Ascending aorta (tissue), 2 donors: ENCODE measurements at places on chromosomes 7 and 10.

DNA sequence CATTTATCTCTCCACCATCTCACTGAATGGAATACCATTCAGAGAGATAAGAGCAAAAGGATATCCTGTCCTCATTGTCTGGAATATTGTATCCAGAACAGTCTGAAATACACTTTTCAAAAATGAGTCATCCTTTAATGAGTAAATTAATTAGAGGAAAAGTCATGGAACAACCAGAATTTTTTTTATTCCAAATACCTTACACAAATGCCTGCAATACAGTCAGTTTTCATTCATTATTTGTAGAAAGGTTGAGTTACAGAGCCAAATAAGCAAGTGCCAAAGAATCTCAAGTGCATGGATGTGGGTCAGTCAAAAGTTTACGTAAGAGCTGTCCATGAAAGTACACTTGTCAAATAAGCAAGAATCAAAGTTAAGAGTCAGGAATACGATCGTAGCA is 482.6 kb downstream of the IPMK start:
- no peak overlapping the region for H3K4me3 ChIP-seq
- no peaks in the 10 kb centered on the region for H3K27me3 ChIP-seq
- H3K36me3 ChIP-seq = no peaks in the 10 kb centered on the region
- H3K27ac ChIP-seq = no peak overlapping the region
- no peak for DNase-seq
- H3K4me1 ChIP-seq = no peaks in the 10 kb centered on the region

GRCh38 chr10:11907914-11908313 is 84.8 kb downstream of the PROSER2 start:
- no peaks in the 10 kb centered on the region for H3K27me3 ChIP-seq
- H3K36me3 ChIP-seq = no peaks in the 10 kb centered on the region
- H3K27ac ChIP-seq = no peak overlapping the region
- no peak overlapping the region for H3K4me3 ChIP-seq

DNA sequence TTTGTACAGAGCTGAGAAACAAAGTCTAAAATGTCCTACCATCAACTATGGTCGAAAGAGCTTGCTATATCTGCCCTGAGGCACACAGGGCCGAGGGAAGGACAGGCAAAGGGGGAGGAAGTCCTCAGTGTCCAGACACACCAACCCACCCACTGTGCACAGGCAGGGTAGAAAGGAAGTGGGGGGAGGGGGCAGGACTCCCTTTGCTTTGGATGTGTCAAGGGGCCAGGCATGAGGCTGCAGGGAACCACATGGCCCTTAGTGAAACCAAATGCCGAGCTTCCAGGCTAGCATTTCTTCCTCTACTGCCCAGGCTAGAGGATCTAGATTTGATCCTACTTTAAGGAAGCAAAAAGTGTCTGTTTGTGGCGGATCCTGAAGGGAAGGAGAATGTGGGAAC is 28.6 kb downstream of the KCNH2 start:
- no peak overlapping the region for H3K4me3 ChIP-seq
- H3K27me3 ChIP-seq = peaks cover 3% of the 10 kb centered on the region
- H3K27ac ChIP-seq = no peak overlapping the region

DNA sequence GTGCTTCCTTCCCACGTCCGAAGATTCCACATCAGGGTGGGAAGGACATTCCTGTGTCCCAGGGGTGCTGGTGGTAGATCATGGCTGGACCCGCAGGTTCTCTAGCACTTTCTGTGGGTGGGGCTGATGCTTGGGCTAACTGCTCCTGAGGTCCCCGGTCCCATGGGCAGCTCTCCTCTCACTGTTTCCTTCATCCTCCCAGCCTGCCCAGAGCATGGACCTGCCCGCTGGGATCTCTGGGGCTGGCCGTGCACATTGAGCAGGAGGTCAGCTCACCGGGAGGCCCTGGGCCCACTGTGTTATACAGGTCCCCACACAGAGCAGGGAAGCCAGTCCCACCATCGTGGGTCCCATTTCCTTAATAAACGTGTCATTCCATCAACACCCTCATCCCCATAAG is 502.3 kb downstream of the TCERG1L start:
- H3K27ac ChIP-seq = no peak overlapping the region
- H3K36me3 ChIP-seq = no peaks in the 10 kb centered on the region
- H3K27me3 ChIP-seq = no peaks in the 10 kb centered on the region
- no peaks in the 10 kb centered on the region for H3K4me1 ChIP-seq
- H3K4me3 ChIP-seq = no peak overlapping the region

- no peak overlapping the region for H3K27ac ChIP-seq
- no peaks in the 10 kb centered on the region for H3K4me1 ChIP-seq
- no peak for DNase-seq
Observed at GRCh38 chr7:83849131-83849530, 200.2 kb upstream of the SEMA3E start.

DNA sequence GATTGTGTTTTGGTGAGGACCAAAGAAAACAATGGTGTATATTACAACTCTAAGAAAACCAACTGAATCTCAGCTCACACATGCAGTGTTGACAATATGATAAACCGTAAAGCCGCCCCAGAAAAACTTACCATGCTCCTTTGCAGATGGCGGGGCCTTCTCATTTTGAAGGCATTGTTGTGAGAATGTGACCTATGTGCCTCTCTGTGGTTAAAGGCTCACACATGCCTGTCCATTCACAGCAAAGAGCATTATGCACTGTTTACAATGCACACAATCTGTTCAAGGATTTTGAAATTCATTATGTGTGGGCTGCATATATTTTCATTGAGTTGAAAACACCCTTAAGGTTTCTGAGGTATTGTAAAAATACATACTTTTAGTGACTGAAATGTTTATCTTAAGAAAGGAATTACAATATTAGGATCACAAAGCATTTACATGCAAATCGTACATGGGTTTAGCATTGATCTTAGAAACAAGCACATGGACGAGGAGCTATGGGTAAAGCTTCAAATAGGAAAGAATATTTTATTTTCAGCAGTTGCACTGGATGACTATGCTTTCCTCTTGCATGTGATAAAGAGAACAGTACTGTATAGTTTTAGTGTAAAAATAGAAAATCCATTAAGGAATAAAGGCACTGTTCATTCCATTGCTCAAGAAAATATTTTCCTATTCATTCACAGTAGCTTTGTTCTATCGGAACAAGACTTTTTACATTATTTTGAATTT is 334.3 kb downstream of the ARL4A start:
- no peak overlapping the region for H3K27ac ChIP-seq
- H3K4me3 ChIP-seq = no peak overlapping the region
- H3K4me1 ChIP-seq = no peaks in the 10 kb centered on the region
- no peak for DNase-seq

GRCh38 chr10:17507538-17507937 is 53.1 kb upstream of the ST8SIA6 start:
- H3K4me1 ChIP-seq = no peaks in the 10 kb centered on the region
- H3K4me3 ChIP-seq = no peak overlapping the region
- no peaks in the 10 kb centered on the region for H3K27me3 ChIP-seq
- no peaks in the 10 kb centered on the region for H3K36me3 ChIP-seq
- no peak overlapping the region for H3K27ac ChIP-seq

- DNase-seq = no peak
- no peaks in the 10 kb centered on the region for H3K36me3 ChIP-seq
- H3K27me3 ChIP-seq = no peaks in the 10 kb centered on the region
- no peak overlapping the region for H3K27ac ChIP-seq
Observed at GRCh38 chr7:131745390-131746248, 189.2 kb upstream of the PODXL start.

DNA sequence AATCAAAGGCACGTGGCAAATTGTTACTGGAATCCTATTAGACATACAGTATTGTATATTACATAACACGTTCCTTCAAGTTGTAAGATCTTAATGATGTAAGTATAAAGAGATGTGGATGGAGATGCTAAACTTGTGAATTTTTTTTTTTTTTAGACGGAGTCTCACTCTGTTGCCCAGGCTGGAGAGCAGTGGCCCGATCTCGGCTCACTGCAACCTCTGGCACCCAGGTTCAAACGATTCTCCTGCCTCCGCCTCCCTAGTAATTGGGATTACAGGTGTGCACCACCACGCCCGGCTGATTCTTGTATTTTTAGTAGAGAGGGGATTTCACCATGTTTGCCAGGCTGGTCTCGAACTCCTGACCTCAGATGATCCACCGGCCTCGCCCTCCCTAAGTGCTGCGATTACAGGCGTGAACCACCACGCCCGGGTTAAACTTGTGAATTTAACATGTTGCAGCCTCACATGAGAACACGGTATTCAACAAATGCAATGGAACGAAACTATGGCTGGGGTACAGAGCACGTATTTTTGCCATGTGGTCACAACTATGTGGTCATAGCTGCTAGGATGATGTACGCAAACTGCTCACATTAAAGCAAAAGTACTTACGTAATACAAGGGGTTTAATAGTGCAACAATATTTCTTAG is 818 bp upstream of the SUPV3L1 start:
- peak overlapping the region; percentile 95 for H3K4me3 ChIP-seq
- H3K27me3 ChIP-seq = no peaks in the 10 kb centered on the region
- H3K4me1 ChIP-seq = peaks cover 4% of the 10 kb centered on the region
- DNase-seq = no peak
- H3K36me3 ChIP-seq = no peaks in the 10 kb centered on the region

DNA sequence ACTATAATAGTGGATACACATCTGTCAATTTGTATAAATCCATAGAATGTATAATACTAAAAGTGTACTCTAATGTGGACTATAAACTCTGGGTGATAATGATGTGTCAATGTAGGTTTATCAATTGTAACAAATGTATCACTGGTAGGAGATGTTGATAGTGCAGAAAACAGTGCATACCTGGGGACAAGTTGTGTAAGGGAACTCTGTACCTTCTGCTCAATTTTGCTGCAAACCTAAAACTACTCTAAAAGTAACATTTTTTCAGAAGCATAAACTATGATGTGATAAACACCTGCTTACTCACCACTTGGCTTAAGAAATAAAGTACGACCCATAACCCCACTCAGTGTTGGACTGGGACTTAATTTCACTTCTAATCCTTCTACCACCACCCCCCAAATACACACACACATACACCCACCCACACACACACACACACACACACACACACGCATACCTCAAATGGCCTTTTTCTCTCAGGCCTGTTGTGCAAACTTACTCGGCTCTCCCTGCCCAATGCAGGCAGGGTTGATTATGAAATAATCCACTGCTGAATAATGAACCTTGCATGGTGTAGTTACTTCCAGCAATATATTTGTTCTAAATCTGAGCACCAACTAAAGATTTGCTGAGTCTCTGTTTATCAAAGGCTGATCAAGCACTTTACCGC is 154.1 kb upstream of the KMT2E start:
- no peak for DNase-seq
- no peaks in the 10 kb centered on the region for H3K36me3 ChIP-seq
- no peaks in the 10 kb centered on the region for H3K4me1 ChIP-seq
- no peaks in the 10 kb centered on the region for H3K27me3 ChIP-seq
- no peak overlapping the region for H3K4me3 ChIP-seq
- H3K27ac ChIP-seq = no peak overlapping the region

GRCh38 chr10:1287971-1288401 is 231.8 kb downstream of the WDR37 start:
- no peak overlapping the region for H3K4me3 ChIP-seq
- H3K4me1 ChIP-seq = no peaks in the 10 kb centered on the region
- no peak for DNase-seq
- H3K27ac ChIP-seq = peak overlapping the region; percentile 15

DNA sequence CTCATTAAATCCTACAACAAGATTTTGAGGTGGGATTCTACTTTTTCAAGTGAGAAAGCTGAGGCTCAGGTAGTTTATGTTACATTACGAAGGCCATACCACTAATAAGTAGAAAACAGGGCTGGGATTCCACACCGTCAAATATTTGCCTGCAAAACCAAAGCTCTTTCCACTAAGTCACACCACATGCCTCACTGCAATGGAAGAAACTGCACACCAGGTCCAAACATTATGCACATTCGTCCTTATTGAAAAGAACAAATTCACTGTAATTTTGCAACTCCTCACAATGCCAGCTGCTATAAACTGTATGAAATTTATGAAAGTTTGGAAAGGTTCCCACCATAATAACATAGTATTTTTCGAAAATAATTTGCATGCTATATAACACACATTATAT is 66.5 kb downstream of the DGKB start:
- H3K4me1 ChIP-seq = no peaks in the 10 kb centered on the region
- DNase-seq = no peak
- no peaks in the 10 kb centered on the region for H3K27me3 ChIP-seq
- no peak overlapping the region for H3K27ac ChIP-seq

DNA sequence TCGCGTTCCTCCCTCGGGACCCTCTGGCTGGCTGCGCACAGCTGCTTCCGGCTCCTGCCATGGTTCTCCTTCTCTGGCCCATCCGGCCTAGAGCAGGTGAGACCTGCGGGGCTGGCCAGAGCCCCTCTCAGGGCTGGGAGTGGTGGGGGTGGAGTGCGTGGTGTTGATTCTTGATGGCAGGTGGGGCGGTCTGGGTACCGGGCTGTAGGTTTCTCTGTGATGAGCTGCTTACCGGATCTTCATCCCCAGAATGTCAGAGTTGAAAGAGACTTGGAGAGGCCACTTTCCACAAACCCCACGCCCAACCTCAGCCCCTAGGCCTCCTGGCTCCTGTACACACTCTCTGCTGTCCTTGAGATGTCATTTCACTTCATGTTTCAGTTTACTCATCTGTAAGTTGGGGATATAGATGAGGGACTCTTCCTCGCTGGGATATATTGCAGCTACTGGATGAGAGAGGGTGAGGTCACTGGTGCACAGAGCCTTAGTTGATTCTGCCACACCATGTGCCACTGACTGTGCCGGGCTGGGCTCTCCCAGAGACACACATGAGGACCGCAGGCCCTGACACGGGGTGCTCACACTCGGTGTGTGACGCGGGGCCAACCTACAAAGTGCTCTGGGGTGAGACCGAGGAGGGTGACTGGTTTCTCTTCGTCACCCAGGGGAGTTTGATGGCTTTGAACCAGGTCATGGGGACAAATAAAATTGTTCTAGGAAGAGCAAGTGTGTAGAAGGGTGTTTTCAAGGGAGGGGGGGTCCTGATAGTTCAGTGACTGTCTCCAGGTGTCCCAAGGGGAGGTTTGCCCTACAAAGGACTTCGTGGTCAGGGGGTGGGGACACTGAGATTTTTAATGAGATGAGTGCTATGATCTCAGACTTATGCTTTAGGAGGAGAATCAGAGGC is 29.5 kb downstream of the ZNF775 start:
- no peak for DNase-seq
- H3K27me3 ChIP-seq = no peaks in the 10 kb centered on the region
- peaks cover 15% of the 10 kb centered on the region for H3K4me1 ChIP-seq
- H3K36me3 ChIP-seq = no peaks in the 10 kb centered on the region
